ENCODE measurements at places on chromosomes 5 and 9.

DNA sequence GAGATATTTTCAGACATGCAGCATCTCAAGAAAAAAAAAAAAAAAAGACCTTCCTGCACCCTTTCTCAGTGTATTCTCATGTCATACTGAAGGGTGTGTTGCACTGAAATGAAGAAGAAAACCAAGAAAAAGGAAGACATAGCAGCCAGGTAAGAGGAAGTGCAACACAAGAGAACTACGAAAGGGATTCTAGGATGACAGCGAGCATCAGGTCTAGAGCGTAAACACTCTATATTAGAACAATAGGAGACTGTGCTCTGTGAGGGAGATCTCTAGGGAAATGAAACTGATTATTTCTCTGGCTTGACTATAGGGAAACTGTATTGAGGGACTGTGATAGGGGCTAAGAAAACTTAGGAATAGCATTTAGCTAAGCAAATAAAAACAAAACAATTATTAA, 30.0 kb downstream of the BTF3 start:
- H3K27me3 ChIP-seq: no peaks in the 10 kb centered on the region
- no peak overlapping the region for H3K4me3 ChIP-seq
- H3K27ac ChIP-seq: no peak overlapping the region
- no peaks in the 10 kb centered on the region for H3K4me1 ChIP-seq
- no peak for DNase-seq
- H3K36me3 ChIP-seq: no peaks in the 10 kb centered on the region

- DNase-seq: no peak
- no peak overlapping the region for H3K27ac ChIP-seq
- H3K36me3 ChIP-seq: no peaks in the 10 kb centered on the region
- H3K4me3 ChIP-seq: no peak overlapping the region
Observed at GRCh38 chr5:168366116-168366515, 74.7 kb downstream of the WWC1 start.

DNA sequence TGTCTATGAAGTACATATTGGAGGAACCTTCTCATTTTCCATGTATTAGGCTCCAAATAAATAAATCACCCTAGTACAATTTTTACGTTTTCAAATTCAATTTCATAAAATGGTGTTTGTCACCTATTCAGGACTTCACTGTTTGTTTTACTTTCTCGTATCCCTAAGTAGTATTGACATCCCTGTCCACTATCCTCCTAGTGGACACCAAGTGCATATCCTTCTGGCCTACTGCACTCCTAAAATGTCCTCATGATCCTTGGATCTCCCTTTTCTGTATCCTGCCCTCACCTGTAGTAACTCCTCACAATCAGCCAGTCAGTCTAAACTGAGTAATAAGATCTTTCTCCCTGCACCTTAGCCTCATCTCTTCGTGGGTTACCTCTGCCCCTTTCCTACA, 539.9 kb downstream of the DMRTA1 start:
- H3K36me3 ChIP-seq: no peaks in the 10 kb centered on the region
- no peaks in the 10 kb centered on the region for H3K27me3 ChIP-seq
- no peak for DNase-seq
- no peaks in the 10 kb centered on the region for H3K4me1 ChIP-seq

DNA sequence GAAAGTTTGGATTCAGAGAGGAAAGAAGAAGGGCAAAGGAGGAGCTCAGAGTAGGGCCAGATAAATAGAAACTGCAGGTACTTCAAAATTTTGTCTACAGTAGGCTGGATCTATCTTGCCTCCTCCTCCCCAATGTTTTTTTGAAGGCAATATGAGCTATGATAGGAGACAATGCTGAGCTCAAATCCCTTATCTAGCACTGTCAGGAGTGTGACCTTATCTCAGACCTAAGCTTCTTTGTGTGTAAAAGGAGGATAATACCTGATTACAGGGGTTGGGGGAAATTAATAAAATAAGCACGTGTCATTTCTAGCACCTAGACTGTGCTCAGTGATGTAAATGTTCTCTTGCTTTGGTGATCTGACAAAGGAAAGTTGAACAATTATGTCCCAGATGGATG, 137.8 kb upstream of the CD180 start:
- H3K27me3 ChIP-seq: no peaks in the 10 kb centered on the region
- H3K36me3 ChIP-seq: no peaks in the 10 kb centered on the region
- no peaks in the 10 kb centered on the region for H3K4me1 ChIP-seq
- H3K4me3 ChIP-seq: no peak overlapping the region
- H3K27ac ChIP-seq: no peak overlapping the region

GRCh38 chr5:132433141-132433540, 57.4 kb downstream of the IRF1 start:
- no peaks in the 10 kb centered on the region for H3K27me3 ChIP-seq
- H3K27ac ChIP-seq: peak overlapping the region; percentile 18
- H3K36me3 ChIP-seq: no peaks in the 10 kb centered on the region
- no peak for DNase-seq
- H3K4me3 ChIP-seq: no peak overlapping the region
- H3K4me1 ChIP-seq: peaks cover 26% of the 10 kb centered on the region

DNA sequence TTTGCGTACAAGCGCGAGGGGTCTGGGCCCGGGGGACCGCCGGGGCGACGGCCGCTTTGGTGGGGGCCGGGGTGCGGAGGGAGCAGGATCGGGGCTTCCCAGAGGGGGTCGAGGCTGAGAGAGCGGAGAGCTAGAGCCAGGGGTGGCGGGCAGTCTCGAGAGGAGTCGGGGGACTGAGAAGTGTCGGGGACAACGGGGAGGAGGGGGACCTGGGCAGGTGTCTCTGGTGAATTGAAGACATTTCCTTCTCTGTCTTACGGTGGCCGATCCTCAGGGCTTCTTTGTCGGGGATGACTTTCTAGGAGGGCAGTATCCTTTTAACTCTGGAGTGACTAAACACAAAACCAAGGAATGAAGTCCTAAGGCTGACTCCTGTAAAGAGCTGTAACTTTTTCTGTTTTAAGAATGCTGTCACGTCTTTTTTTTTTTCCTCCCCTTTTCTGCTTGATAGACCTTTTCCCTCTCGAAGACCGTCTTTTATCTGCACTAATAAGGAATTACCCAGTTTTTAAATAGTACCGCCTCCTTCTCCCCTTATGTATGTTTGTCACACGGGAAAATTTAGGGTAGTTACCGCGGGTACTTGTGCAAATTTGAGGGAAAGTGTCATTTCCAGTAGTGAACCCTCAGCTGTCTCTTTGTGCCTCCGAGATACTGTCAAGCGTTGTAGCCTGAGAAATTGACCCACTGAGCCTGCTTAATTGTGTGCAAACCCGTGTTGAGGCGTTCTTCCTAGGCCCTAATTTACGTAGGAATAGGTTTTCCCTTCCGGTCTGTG, 822 bp downstream of the DENND4C start:
- H3K4me3 ChIP-seq: peak overlapping the region; percentile 95
- peaks cover 15% of the 10 kb centered on the region for H3K4me1 ChIP-seq
- H3K36me3 ChIP-seq: no peaks in the 10 kb centered on the region
- no peaks in the 10 kb centered on the region for H3K27me3 ChIP-seq

DNA sequence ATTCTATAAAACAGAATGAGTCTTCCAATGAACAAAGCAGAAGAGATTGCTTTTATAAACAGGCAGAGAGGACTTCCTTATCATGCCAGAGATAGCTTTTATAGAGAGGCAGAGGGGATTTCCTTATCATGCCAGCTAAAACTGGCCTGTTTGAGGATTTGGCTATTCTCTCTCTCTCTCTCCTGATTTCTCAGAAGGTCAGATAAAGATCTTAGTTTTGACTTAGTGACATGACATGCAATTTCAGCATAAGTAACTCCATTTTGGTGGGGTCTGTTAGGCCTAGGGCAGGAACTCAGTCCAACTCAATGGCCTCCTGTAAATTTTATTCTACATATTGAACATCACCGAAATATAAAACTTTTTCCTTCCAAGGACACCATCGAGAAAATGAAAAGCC, 31.5 kb upstream of the DENND4C start:
- no peaks in the 10 kb centered on the region for H3K27me3 ChIP-seq
- H3K36me3 ChIP-seq: no peaks in the 10 kb centered on the region

- no peaks in the 10 kb centered on the region for H3K36me3 ChIP-seq
- no peak for DNase-seq
- no peaks in the 10 kb centered on the region for H3K4me1 ChIP-seq
- H3K27ac ChIP-seq: no peak overlapping the region
Observed at GRCh38 chr9:125999504-125999881, 252.3 kb downstream of the PBX3 start.

- DNase-seq: no peak
- H3K4me1 ChIP-seq: no peaks in the 10 kb centered on the region
- no peaks in the 10 kb centered on the region for H3K36me3 ChIP-seq
Observed at GRCh38 chr5:68482199-68482598, 266.6 kb downstream of the PIK3R1 start.

DNA sequence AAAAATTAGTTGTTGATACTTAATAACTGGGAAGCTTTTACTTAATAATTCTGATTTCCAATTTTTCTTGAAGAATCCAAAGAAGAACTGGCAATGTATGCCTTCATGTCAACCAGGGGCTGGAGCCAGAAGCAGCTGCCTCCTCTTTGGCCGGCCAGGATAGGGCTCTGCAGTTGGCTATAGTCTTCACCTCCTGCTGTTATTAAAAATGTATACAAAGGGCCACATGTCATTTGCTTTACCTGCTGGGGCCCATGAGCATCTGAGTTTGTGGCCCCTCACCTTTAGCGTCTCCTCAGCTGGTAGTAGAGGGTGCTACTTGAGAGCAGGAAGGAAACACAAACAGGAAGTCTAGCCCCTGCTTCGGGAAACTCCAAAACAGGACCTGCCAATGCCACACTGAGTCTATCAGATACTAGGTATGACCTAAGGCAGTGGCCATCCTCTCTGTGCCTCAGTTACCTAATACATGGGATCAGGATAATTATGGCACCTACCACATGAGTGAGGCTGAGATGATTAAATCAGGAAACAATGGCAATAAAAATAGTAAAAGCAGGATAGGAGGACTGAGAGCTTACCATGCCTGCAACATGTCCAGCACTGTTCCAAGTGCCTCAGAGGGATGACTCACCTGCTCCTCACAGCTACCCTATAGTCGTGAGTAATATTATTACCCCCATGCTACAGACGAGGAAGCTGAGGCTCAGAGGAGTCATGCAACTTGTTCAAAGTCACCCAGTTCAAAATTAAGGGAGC, 21.3 kb downstream of the CCDC69 start:
- H3K36me3 ChIP-seq: no peaks in the 10 kb centered on the region
- no peak overlapping the region for H3K27ac ChIP-seq
- no peak overlapping the region for H3K4me3 ChIP-seq
- no peak for DNase-seq

DNA sequence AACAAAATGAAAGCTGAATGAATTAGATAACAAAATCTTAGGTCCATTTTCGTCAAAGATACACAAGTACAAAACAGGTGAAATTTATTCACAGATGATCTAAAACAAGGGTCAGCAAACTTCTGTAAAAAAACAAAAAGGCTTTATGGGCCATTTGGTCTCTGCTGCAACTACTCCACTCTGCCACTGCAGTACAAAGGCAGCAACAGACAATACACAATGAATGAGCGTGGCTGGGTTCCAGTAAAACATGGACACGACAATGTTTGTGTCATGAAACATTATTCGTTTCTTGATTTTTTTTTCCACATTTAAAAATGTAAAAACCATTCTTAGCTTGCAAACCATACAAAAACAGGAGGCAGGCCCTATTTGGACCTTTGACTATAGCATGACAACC, 71.9 kb downstream of the ECPAS start:
- no peaks in the 10 kb centered on the region for H3K27me3 ChIP-seq
- no peaks in the 10 kb centered on the region for H3K4me1 ChIP-seq
- peaks cover 97% of the 10 kb centered on the region for H3K36me3 ChIP-seq

GRCh38 chr9:89465726-89466308, 32.1 kb downstream of the SEMA4D start:
- peak; percentile 39 for DNase-seq
- H3K27ac ChIP-seq: peak overlapping the region; percentile 76
- no peak overlapping the region for H3K4me3 ChIP-seq

- no peaks in the 10 kb centered on the region for H3K4me1 ChIP-seq
- H3K27ac ChIP-seq: no peak overlapping the region
Observed at GRCh38 chr9:19934301-19934871, 145.5 kb upstream of the SLC24A2 start.

GRCh38 chr5:98989727-98990126, 60.9 kb upstream of the CHD1 start:
- no peaks in the 10 kb centered on the region for H3K4me1 ChIP-seq
- DNase-seq: no peak
- no peaks in the 10 kb centered on the region for H3K27me3 ChIP-seq
- no peak overlapping the region for H3K27ac ChIP-seq

GRCh38 chr5:26662806-26663360, 375.5 kb downstream of the CDH9 start:
- H3K4me3 ChIP-seq: no peak overlapping the region
- DNase-seq: no peak

DNA sequence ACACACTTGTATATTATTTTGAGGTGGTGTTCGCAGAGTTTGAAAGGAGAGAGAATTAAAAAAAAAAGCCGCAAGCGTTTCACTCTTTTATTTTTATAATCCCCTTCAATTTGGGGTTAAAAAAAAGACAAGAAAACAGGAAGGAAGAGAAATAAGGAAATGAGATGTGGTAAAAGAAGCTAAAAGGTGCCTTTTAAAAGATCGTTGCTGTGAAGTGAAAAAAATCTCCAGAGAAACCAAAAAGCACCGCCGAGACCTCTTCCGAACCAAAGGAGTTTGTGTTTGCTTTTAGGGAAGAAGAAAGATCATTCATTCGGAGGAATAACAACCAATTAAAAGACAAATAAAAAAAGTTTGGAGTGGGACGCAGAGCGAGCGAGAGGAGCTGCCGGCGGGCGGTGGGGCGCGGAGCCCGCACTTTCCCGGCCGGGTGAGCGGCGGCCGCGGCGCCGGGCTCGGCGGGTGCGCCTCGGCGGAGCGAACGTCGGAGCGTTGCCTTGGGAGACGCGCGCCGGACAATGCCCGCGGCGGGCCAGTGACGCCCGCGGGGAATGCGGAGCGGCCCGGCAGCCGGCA, 355 bp downstream of the TLE4 start:
- peaks cover 11% of the 10 kb centered on the region for H3K4me1 ChIP-seq
- H3K27ac ChIP-seq: peak overlapping the region; percentile 89
- H3K36me3 ChIP-seq: no peaks in the 10 kb centered on the region
- H3K27me3 ChIP-seq: no peaks in the 10 kb centered on the region

- H3K4me3 ChIP-seq: no peak overlapping the region
- no peaks in the 10 kb centered on the region for H3K36me3 ChIP-seq
- DNase-seq: no peak
- no peaks in the 10 kb centered on the region for H3K27me3 ChIP-seq
Observed at GRCh38 chr9:28190981-28191380, 617.7 kb upstream of the C9orf72 start.

DNA sequence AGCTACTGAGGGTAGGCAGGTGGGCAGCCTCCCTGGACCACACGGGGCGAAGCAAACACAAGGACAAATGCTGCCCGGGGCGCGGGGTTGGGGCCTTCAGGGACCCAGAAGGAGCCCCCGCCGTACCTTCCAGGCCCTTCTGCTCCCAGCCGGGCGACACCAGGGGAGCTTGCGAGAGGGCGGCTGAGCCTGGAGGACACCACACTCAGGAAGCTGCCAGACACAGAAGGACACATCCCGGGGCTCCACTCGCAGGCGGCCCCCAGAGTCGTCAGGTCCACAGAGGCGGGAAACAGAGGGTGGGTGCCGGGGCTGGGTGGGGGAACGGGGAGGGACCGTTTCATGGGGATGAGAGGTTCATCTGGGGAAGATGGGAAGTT, 58.5 kb upstream of the UBAC1 start:
- H3K36me3 ChIP-seq: no peaks in the 10 kb centered on the region
- no peak overlapping the region for H3K4me3 ChIP-seq
- no peaks in the 10 kb centered on the region for H3K4me1 ChIP-seq
- peak; percentile 43 for DNase-seq

All from Peyer's patch (tissue), 4 donors.